ENCODE measurements at places on chromosomes 4 and X.

- DNase-seq = no peak
Observed at GRCh38 chr4:36310793-36311192, 29.4 kb downstream of the DTHD1 start.

DNA sequence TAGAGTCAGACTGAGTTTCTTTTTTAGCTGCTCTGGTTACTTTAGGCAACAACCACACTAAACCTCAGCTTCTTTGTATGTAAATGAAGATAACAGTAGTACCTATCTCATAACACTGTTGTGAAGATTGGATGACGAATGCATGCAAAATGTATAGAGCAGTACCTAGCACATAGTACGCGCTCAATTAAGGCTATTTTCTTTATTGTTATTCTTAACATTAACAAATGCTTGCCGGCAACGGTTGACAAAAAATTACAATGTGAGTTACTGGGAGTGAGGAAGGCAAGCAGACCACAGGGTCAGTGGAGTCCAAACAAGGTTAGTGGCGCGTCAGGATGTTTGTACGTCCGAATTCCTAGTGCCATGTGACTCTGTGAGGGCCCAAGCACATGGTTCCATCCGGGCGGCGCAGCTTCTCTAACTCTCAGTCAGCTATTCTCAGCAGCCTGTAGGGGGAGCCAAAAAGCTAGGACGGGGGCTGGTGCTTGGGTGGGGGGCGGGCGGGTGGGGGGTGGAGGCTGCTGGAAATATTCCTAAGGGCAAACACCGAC lies 821 bp upstream of the NALF2 start:
- DNase-seq = no peak

GRCh38 chr4:82217986-82218715 lies 155.6 kb downstream of the HNRNPD start:
- DNase-seq = no peak

DNA sequence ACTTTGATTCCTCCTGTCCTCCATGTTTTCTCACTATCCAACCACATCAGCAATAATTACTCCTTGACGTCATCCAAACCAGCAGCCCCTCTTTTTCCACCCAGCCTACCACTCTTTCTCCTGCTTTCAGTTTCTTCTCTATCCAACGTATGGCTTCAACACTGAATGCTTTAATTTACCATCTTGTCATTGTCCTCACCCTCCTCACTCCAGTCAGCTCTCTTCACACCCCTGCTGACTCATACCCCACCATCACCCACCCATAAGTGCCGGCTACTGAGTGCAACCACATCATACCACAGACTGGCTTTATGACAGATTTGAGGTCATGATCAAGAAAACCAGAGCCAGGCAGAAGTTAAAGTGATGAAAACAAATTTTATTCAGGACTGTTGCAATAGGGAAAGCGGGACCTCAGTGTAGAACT lies 9.8 kb upstream of the ANXA5 start:
- no peak for DNase-seq

GRCh38 chrX:10233696-10234095 lies 76.9 kb downstream of the CLCN4 start:
- DNase-seq = no peak

GRCh38 chr4:102455750-102456149 lies 45.4 kb upstream of the NFKB1 start:
- no peak for DNase-seq

DNA sequence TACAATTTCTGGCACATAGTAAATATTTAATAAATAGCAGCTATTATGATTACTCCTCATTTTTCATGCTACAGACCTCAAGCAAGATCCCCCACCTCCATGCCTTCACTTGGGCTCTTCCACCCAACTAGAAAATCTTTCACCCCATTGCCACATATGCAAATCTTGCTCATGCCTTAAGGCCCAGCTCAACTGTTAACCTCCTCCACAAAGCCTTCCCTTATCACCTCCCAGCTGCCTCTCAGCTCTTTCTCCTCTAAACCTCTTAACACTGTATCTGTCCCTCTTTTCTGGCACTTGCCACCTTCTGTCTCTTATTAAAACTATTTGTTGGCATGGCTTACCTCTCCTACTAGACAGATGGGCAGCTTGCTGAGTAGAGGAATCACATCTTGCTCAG lies 51.5 kb downstream of the PJA1 start:
- DNase-seq = no peak

DNA sequence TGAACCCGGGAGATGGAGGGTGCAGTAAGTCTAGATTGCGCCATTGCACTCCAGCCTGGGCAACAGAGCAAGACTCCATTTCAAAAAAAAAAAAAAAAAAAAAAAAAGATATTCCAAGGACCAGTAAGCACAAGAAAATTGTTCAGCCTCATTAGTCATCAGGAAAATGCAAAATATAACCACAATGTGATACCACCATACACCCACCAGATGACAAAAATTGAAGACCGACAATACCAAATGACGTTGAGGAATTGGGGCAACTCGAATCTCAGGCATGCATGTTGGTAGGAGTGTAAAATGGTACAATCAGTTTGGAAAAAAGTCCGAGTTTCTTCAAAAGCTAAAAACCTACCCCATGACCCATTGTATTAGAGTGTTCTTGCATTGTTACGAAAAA lies 130.2 kb upstream of the FAM9B start:
- no peak for DNase-seq

DNA sequence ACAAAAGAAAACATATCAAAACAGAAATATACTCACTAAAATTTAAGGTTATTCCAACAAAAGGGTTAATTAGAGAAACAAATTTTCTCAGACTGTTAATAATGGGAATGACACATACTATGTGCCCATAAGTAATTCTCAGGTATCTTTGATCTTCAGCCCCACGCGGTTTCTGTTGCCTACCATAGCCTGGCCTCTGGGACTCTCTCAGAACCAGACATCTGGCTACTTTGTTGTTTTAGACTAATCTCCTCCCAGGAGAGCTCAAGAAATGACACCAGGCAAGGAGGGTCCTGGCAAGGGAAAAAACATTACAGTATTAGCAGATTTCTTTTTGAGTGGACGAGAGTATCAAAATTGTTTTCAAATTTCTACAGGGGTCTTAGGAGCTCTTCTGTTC lies 43.7 kb downstream of the SLC10A7 start:
- DNase-seq = no peak

DNA sequence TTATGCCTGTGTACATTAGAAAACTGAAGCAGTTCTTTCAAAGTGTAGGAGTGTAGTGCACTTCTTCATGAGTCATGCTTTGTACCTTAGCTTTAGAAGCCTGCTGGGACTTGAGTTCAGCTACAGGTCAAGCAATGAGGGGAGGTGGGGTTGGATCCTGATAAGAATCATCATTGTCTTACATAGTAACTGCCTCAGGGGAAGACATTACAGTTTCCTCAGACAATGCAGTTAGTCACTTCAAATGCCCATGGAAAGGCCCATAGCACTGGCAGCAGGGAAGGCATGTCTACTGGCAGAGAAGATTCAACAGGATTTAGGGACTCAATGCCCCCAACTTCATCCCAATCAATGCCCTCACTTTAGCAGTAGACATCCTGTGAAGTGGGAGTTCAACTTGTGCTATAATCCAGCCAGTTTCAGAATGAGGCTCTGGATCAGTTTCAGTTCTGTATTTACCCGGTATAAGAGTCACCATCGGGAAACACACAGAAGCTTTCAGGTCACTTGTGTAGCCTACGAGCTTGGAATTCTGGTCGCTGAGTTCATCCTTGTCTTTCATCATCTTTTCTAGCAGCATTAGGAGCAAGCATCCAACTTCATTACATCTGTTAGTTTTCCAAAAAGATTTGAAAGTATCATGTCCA lies 1216.5 kb downstream of the RAPGEF2 start:
- no peak for DNase-seq

- DNase-seq = no peak
Observed at GRCh38 chr4:123476089-123476488, 79.5 kb downstream of the SPRY1 start.

- no peak for DNase-seq
Observed at GRCh38 chrX:74023203-74023602, 280.8 kb upstream of the ZCCHC13 start.

DNA sequence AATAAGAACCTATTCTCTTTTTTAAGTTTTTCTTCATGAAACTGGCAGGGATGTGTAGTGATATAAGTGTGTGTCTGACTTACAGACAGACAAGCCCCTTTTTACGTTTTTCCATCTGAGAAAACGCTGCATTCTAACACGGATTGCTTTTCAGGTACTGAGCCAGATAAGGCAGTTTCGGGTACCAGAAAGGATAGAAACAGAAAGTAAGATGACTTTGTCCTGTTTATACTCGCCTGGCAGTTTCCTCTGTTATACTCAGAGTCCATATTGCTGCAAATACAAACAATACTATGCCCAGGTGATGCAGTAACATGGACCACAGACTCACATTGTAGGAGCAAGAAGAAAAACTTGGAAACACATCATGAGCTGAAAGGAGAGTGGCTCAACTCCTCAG lies 2320.6 kb upstream of the AGA start:
- no peak for DNase-seq

GRCh38 chrX:106726485-106727437 lies at the start of gene RNF128:
RNF128 (plus strand) TSS chrX:106726701; CDS start chrX:106726914, 213 bp downstream.
- DNase-seq = no peak

GRCh38 chr4:112637552-112637866 lies 566 bp downstream of the LARP7 start:
- DNase-seq = no peak

DNA sequence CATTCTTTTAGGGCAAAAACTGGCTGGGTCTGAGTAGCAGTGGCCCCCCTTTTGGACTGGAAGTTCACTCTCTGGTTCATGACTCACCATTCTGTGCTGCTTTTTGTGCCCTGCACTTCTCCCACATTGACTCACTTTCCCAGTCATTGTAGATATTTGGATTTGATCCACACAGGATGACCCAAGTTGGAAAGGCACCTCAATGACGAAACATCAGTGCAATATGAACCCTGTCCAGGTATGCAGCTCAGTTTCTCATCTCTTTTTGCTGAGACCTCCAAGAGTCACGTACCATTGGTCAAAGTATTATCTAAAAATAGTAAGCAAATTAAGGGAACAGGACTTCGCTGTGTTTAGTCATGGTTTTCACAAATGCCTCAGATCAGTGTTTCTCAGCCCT lies 92.7 kb downstream of the CBLL2 start:
- no peak for DNase-seq

GRCh38 chrX:17104433-17104832 lies 158.0 kb downstream of the REPS2 start:
- DNase-seq = no peak

DNA sequence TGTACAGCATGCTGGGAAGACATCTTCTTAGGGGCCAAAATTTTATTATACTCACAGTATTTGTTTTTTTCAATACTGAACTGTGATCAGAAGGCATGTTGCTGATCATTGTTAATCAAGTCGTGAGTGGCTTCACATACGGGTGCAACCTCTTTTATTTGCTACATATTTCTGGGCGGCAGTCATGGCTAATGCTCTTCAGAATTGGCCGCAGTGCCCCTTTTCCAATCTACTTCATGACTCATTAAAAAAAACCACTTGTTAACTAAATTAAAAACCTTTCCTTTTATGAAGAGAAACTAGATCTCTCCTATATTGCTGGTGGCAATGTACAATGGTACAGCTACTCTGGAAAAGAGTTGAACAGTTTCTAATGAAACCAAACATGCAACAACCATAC lies 101.5 kb upstream of the C1GALT1C1 start:
- no peak for DNase-seq

DNA sequence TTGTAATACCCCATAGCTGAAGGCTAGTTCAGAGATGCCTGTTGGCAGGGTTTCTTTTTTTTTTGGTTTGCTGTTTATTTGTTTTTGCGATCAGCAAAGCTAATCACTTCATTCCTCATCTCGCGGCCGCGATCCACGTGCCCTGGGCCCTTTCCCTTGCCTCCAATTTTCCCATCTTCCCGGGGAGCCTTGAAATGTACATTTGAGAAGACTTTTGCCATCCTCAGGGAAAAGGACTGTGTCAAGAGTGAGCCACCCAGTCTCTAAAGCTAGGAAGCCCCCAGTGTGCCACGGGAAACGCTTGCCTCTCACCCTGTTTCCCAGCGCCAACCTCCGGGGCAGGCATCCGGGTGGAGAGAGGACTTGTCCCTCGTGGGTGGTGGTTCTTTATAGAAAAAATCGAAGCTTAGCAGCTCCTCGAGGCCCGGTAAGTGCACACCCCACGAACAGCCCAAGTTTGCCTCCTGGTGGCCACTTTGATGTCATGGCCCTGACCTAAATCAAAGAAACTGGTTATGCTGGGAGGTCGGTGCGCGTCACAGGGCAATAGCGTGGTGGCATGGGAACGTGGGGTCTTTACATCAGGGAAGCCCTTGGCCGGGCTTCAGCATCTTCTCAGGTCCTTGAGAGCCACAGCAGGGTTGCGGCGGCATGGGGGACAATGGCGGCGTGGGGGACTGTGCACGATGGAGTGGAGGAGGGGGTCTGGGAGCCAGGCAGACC lies 42.0 kb downstream of the MAP7D3 start:
- no peak for DNase-seq

GRCh38 chr4:55312489-55313101 lies 33.4 kb upstream of the SRD5A3 start:
- DNase-seq = no peak

DNA sequence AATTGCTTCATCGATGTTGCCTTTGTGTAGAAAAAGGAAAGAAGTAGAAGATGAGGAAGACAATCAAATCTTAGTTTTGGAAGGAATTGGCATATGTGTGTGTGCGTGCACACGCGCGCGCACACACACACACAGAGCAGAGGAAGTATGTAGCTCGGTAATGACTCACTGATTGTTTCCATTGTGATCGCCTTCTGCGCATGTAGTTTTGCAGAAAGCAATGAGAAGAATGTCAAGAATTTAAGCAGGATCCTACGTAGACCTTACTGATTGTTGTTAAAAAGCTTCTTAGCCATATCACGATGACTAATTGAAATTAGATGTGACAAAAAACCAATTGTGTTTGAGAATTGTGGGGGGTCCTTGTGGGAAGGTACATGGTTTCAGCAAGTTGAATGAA lies 12.8 kb upstream of the LIMCH1 start:
- DNase-seq = no peak

GRCh38 chr4:56803471-56803870 lies 18.0 kb downstream of the SPINK2 start:
- DNase-seq = no peak

GRCh38 chr4:144578681-144579080 lies 67.3 kb upstream of the HHIP start:
- DNase-seq = no peak

- DNase-seq = no peak
Observed at GRCh38 chr4:133483600-133484246, 334.6 kb downstream of the PCDH10 start.

- no peak for DNase-seq
Observed at GRCh38 chr4:58360354-58361133, 1250.4 kb upstream of the IGFBP7 start.

DNA sequence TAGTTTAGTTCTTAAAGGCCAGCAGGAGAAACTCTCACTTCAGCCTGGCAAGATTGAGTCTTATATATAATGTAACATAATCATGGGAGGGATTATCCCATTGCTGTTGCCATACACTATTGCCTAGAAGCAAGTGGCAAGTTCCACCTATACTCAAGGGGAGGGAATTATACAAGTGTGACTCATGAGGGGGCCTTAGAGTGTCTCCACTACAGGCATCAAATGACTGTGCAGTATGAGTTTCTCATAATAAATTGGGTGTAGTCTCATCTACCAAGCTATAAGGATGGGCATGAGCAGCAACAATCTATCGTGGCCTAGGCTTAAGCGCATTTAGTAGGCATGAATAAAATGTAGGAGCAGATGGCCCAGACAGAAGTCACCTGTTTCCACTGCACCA lies 89.1 kb upstream of the C1GALT1C1 start:
- no peak for DNase-seq

All from activated naive CD8-positive, alpha-beta T cell treated with anti-CD3 and anti-CD28 coated beads, Interleukin-2, amount 50 U/mL, for 16 hours (primary cell).